Activated CD4-positive, alpha-beta T cell treated with anti-CD3 and anti-CD28 coated beads, Interleukin-2, Interleukin-4, amounts not matched to agents 100 ng/mL and 50 ng/mL, durations not matched to agents 16 hours and 8 hours (primary cell): ENCODE measurements at places on chromosomes 16 and 17.

DNA sequence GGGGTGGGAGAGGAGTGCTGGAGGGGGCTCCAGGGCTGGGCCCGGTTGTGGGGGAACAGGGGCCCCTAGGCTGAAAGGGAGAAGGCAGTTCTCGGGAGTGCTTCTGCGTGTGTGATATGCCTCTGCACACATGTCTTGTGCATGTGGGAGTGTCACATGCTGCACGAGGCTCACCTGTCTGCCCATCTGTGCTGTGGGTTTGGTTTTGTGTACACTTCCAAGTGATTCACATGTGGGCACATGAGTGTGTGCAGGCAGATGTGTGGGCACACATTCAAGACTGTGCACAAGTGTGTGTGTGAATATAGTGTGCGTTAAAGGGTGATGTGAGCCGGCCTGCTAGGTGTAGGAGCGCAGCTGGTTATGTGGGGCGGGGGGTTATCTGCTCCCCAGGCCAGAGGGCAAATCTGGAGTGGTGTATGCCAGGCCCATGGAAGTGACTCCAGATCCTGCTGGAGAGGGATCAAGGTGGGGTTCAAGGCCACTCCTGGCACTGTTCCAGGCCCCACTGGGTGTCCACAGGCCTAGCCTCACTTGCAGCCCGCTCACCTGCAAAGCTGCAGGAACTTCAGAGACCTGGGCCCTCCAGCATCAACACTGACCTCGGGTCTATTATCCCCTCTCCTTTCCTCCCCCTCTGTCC lies 3.8 kb upstream of the BAHCC1 start:
- no peak for DNase-seq

DNA sequence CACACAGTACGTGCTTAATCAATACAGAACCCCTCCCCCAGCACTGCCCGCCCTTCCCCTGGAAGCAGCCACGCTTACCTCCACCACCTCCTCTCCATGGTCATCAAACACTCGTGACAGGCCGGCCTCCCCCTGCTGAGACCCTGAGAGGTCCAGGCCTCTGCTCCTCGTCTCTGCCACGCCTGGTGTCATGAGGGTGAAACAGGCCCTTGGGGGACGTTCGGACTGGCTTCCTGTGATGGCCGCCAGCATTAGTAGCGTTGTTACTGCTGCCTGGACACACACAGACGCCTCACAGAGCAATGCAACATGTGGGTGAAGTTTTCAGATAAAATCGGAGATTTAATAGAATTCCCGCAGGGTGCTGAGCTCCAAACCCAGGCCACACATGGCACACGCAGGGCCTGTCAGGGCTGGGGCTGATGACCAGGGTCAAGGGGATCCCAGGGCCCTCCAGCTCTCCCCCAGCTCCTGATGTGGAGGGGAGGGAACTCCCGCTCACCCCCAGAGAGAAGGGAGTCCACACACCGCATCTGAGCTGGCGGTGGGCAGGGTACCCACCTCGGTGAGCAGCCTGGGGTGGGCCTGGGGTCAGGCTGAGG lies 15.9 kb upstream of the SLC38A10 start:
- DNase-seq = no peak

DNA sequence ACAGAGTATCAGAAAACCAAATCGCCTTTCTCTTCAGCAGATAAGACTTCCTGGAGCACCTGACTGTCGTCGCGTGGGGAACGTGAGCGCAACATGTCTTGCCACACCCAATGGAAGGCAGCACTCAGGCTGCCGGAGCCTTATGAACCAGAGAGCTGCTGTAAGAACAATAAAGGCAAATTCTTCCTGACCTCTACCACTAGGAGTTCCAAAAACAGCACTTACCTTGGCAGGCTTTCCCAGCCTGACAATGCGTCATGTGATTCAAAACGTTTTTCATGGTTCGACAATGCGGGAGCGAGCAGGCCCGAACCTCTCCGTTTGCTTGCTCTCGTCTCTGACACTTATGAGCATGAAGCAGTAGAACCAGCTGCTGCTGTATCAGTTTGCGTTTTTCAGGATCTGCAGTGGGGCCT lies 75.8 kb upstream of the TRAP1 start:
- no peak for DNase-seq

GRCh38 chr16:2883458-2883908 lies 468 bp downstream of the FLYWCH2 start:
- DNase-seq = no peak

DNA sequence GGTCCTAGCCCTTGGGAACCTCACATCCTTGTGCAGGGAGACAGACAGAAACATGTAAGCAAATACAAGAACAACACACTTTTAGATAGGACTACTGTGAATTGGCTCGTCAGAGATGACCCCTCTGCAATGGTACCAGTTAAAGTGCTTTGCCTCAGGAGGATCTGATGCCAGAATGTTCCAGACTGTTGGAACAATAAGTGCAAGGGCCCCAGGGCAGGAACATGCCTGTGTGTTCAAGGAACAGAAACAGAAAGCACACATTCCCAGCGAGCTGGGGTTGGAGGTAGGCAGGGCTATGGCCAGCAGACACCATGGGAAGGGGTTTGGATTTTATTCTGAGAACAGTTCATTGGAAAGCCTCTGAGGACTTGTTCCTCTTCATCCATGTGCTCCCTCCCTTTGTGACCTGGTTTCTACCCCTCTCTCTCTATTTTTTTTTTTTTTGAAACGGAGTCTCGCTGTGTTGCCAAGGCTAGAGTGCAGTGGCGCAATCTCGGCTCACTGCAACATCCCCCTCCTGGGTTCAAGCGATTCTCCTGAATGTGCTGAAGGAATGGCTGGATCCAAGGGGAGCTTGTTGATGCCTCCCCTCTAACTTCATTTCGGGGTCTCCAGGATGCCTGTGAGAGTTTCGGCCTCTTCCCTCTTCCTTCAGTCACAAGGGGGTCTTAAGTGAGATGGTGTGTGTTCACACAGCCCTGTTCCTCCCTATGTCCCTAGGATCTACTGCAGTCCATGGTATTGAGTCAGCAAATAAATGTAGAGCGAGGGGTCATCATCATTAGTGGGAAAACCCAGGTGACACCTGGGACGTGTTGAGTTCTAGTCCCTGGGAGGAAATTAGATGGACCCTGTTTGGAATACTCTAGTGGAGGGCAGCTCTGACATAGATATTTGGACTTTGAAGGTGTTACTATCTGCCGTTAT lies 6.4 kb downstream of the STAT5A start:
- no peak for DNase-seq

DNA sequence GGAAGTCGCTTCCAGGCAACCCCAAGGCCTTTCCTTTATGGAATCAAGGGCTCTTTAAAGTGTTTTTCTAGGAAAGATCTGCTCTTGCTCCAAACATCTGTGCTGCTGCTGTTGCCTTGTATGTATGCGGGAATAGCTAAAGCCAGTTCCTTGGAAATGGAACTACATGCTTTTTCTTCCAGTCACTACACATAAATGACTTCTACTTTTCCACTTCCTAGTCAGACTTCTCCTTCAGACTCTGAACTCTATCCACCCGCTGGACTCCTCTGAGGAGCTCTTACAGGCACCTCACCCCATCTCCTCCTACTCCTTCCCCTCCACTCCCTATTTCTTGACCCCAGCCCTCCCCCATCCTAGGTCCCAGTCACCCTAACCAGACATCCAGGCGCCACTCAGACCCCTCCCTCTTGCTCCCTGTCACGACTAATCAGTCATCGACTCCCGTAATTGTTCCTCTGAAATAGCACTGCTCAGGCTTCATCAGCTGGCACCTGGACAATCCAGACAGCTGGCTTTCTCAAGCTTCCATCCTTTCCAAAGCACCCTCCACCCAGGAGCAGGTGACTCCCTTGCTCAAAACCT lies 15.0 kb upstream of the PEMT start:
- DNase-seq = no peak

DNA sequence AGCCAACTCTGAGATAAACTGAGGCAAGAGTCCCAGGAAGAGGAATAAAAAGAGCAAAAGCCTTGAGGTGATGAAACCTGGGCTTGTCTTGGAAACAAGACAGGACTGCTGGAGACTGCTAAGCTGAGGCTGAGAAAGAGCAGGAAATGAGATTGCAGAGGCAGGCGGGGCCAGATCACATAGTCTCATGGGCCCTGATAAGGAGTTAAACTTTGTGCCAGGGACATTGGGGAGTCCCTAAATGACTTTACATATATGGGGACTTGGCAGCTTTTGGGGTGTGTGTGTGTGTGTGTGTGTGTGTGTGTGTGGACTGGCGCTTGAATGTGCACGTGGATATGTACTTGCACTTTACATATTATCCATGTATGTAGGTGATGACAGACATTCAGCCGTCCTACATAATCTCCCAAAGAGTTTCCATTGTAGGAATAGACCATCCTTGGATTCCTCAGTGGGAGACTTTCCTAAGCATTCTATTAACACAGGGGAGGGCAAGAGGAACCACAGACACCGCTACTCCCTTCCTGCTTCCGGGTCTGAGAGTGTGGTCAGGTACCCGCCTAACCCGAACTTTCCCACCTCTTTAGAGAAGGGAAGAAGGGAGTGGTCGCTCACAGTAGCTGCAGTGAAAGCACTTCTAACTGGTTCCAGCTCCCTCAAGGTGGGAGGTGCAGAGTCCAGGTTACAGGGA lies 123.1 kb downstream of the LYRM1 start:
- no peak for DNase-seq

DNA sequence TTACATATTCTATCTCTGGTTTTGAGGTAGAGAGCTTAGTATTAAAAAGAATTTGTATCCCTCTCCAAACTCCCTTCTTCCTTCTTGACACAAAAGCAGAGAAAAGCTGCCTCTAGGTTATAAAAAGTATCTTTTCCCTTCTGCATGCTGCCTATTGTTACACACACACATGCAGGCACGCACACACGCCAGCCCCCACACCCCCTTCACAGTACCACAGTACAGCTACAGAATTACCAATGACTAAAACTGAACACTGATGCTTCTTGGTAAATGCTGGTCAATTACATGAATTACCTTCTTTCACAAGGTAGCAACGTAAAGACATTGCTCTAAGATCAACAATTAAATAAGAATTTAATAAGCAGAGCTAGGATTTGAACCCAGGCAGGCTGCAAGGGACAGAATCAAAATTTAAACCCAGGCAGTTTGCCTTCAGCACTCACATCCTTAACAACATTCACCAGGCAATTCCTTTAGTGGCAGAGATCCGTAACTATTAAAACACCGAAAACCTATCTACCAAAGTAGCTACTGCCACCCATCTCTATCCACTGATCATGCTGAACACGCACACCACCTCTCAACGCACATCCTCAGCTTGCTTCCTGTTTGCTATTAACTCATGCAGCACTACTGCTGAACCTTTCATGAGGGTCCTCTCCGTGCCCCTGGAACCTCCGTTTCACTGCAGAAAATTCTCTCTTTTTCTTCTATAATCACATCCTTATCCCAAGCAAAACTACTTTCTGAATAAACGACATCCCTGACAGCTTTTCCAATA lies 37.8 kb downstream of the YWHAE start:
- DNase-seq = peak; percentile 31

GRCh38 chr16:86517652-86518258 lies 7.4 kb downstream of the FOXF1 start:
- DNase-seq = peak; percentile 12

- DNase-seq = no peak
These were observed 128.4 kb downstream of the WWOX start for GRCh38 chr16:78227855-78228254.

GRCh38 chr16:81632392-81633146 lies 146.5 kb upstream of the PLCG2 start:
- DNase-seq = peak; percentile 77
